ENCODE measurements at places on chromosomes 12 and 14. TPM values are rescaled to one million over a fixed set of nuclear protein-coding genes. Genes with fewer than 3 reads are reported as not detected.

DNA sequence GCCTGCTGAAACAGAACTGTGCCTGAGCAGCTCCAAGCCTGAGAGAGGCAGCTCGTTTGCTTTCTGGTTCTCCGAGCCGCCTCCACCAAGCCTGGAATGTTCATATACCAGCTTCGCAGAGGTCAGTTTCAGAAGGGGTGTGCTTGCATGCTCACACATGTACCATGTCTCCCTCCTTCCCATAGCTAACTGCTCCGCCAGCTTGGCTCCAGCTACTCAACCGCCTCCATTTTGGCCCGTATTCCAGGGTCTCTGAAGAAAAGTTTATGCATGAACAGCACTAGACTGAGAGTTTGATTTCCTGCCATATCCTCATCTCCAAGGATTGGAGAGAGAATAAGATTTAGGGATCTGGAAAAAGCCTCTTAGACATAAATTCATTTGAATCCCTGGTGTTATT is 103.7 kb downstream of the SMOC1 start:
- H3K36me3 ChIP-seq, result no peaks in the 10 kb centered on the region
- no peak for DNase-seq
- H3K4me3 ChIP-seq, result no peak overlapping the region

The DEGS2 gene
- total RNA-seq, result 2.0 TPM

The SOAT2 gene
- total RNA-seq, result not detected

DNA sequence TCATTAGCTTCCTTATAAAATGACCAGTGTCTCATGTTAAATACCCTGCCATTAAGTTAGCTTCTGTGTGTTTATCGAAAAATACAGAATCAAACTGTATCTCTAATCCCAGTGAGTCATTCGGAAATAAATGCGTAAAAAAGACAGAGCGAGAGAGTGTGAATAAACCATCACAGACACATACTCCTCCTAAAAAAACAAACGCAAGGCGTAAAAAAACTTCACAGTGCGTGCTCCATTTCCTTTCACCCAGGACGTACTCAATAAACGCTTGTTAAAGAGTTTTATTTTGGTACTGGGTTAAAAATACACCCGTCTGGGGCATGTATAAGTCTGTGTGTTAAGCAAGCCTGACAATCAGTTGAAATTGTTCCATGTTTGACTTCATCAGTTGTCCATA is 58.8 kb upstream of the ISM2 start:
- H3K27ac ChIP-seq, result no peak overlapping the region
- no peak for DNase-seq
- no peak overlapping the region for H3K4me3 ChIP-seq
- no peaks in the 10 kb centered on the region for H3K27me3 ChIP-seq

GRCh38 chr12:78888568-78888967 is 24.0 kb downstream of the SYT1 start:
- no peaks in the 10 kb centered on the region for H3K36me3 ChIP-seq
- H3K4me1 ChIP-seq, result no peaks in the 10 kb centered on the region
- H3K27me3 ChIP-seq, result no peaks in the 10 kb centered on the region
- H3K27ac ChIP-seq, result no peak overlapping the region
- no peak overlapping the region for H3K4me3 ChIP-seq
- DNase-seq, result no peak

The TSPAN31 gene
- 33.5 TPM for total RNA-seq

The LBHD2 gene
- not detected for total RNA-seq

GRCh38 chr12:83015390-83016217 is 328.9 kb downstream of the TMTC2 start:
- H3K36me3 ChIP-seq, result no peaks in the 10 kb centered on the region
- no peaks in the 10 kb centered on the region for H3K27me3 ChIP-seq
- DNase-seq, result no peak
- peaks cover 9% of the 10 kb centered on the region for H3K4me1 ChIP-seq

The STON2 gene
- total RNA-seq, result 46.7 TPM

The VRTN gene
- not detected for total RNA-seq

DNA sequence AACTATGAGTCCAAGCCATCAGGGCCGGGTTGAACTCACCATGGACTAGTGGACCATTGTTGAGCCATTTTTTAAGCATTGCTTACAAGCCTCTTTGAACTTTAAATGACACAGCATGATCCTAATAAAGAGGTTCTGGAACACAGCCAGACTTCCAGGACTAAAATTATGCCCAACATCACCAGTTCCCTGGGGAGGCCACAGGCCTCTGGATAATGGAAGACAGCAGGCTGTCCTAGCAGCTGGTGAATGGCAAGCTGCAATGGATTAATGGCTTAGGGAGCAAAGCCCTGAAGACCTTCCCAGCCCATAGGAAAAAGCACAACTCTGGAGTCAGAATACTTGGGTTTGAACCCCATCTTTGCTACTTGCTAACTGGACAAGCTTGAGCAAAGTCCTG is 71.3 kb downstream of the FLRT2 start:
- H3K36me3 ChIP-seq, result no peaks in the 10 kb centered on the region
- no peaks in the 10 kb centered on the region for H3K27me3 ChIP-seq
- DNase-seq, result no peak

- H3K4me1 ChIP-seq, result no peaks in the 10 kb centered on the region
- DNase-seq, result no peak
- no peak overlapping the region for H3K4me3 ChIP-seq
- H3K27ac ChIP-seq, result no peak overlapping the region
- no peaks in the 10 kb centered on the region for H3K27me3 ChIP-seq
Measured at GRCh38 chr12:113844495-113845210, 121.5 kb downstream of the RBM19 start.

DNA sequence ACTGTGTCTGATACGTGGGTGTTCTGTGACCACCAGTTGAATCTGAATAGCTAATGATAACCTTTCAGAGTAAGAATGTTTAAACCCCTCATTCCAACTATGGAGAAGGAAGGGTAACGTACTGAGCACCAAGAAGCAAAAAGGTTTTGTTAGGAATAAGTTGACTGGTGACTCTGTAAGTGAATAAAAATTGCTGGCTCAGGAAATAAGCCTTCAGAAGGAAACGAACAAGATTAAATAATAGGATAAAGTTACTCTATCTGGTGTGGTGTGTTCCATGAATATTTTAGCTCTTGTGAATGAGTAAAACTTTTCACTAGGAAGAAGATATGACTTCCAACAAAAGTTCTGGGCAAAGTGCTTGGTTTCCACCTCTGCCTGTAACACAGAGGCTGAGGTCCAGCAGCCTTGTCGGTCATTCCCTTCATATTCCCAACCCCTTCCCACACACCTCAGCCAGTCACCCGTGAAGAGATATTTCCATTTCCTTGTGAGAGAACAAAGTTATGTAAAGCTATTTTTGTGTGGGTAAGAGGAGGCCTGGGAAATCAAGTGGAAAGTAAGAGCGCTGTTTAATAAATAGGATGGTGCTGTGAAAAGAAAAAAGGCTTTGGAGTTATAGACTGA is 47.1 kb downstream of the ARF6 start:
- H3K4me1 ChIP-seq, result no peaks in the 10 kb centered on the region
- no peak for DNase-seq
- no peaks in the 10 kb centered on the region for H3K27me3 ChIP-seq

The IGFBP6 gene
- 29.1 TPM for total RNA-seq

The LRRC10 gene
- total RNA-seq, result not detected

GRCh38 chr14:37048666-37049071 is 123.7 kb downstream of the SLC25A21 start:
- H3K27me3 ChIP-seq, result no peaks in the 10 kb centered on the region
- no peak overlapping the region for H3K4me3 ChIP-seq
- no peak overlapping the region for H3K27ac ChIP-seq
- H3K4me1 ChIP-seq, result no peaks in the 10 kb centered on the region

All from left lung (tissue), 14 donors.